Dermis blood vessel endothelial cell (primary cell): ENCODE measurements at places on chromosomes 12 and 14. TPM values are rescaled to one million over a fixed set of nuclear protein-coding genes. Genes with fewer than 3 reads are reported as not detected.

BICDL1 gene
- 0.05 TPM in 1 of 2 replicates, not detected in the other for total RNA-seq

KCNJ8 gene
- total RNA-seq: 0.14 and 0.17 TPM in 2 replicates

TSHR gene
- total RNA-seq: not detected in 2 replicates

UTP20 gene
- total RNA-seq: 19.9 and 33.5 TPM in 2 replicates

KRT72 gene
- not detected in 2 replicates for total RNA-seq

WNT5B gene
- 0.28 and 1.5 TPM in 2 replicates for total RNA-seq

MMP17 gene
- 10.0 and 14.0 TPM in 2 replicates for total RNA-seq

MYRFL gene
- under 0.01 and 0.09 TPM in 2 replicates for total RNA-seq

TMED10 gene
- total RNA-seq: 271 and 313 TPM in 2 replicates

NOVA1 gene
- under 0.01 and 0.05 TPM in 2 replicates for total RNA-seq

SARNP gene
- total RNA-seq: 93.8 and 113 TPM in 2 replicates

SERPINA10 gene
- total RNA-seq: not detected in 2 replicates

ASCL1 gene
- not detected in 2 replicates for total RNA-seq

SOS2 gene
- 31.5 and 37.4 TPM in 2 replicates for total RNA-seq

DIO2 gene
- 0.51 TPM in 1 of 2 replicates, not detected in the other for total RNA-seq

GABARAPL1 gene
- total RNA-seq: 76.9 and 88.2 TPM in 2 replicates

SLCO1A2 gene
- 0.17 TPM in 1 of 2 replicates, not detected in the other for total RNA-seq

SDR9C7 gene
- total RNA-seq: not detected in 2 replicates

LRRC10 gene
- not detected in 2 replicates for total RNA-seq

KRT2 gene
- not detected in 2 replicates for total RNA-seq

EFS gene
- 0.17 TPM in 1 of 2 replicates, not detected in the other for total RNA-seq

INHBC gene
- not detected in 2 replicates for total RNA-seq

TAS2R9 gene
- not detected in 2 replicates for total RNA-seq

PMCH gene
- total RNA-seq: 0.23 TPM in 1 of 2 replicates, not detected in the other

PROX2 gene
- not detected in 2 replicates for total RNA-seq

SLC8A3 gene
- 0.42 and 0.68 TPM in 2 replicates for total RNA-seq

SLC22A17 gene
- total RNA-seq: 0.84 and 3.7 TPM in 2 replicates

FAM90A1 gene
- total RNA-seq: 0.05 TPM in 1 of 2 replicates, not detected in the other

GPR65 gene
- 0.05 TPM in 1 of 2 replicates, not detected in the other for total RNA-seq

THTPA gene
- total RNA-seq: 6.0 and 10.6 TPM in 2 replicates

PTPRB gene
- total RNA-seq: 135 and 169 TPM in 2 replicates

DLK1 gene
- total RNA-seq: not detected in 2 replicates

BCL2L14 gene
- not detected in 2 replicates for total RNA-seq

GPR33 gene
- total RNA-seq: not detected in 2 replicates

AQP6 gene
- 0.05 TPM in 1 of 2 replicates, not detected in the other for total RNA-seq

ANKRD33 gene
- 0.19 TPM in 1 of 2 replicates, not detected in the other for total RNA-seq

MANSC4 gene
- not detected in 2 replicates for total RNA-seq

RBM23 gene
- 56.3 and 116 TPM in 2 replicates for total RNA-seq

REM2 gene
- 0.09 TPM in 1 of 2 replicates, not detected in the other for total RNA-seq

KCNH3 gene
- total RNA-seq: 0.09 TPM in 1 of 2 replicates, not detected in the other

CKAP4 gene
- total RNA-seq: 72.7 and 111 TPM in 2 replicates

LRP1-AS gene
- total RNA-seq: not detected in 2 replicates

GRIP1 gene
- 0.05 and 0.17 TPM in 2 replicates for total RNA-seq

TOMM20L gene
- not detected in 2 replicates for total RNA-seq

LMO3 gene
- total RNA-seq: not detected in 2 replicates

HOXC9 gene
- 0.28 and 0.68 TPM in 2 replicates for total RNA-seq

GPR132 gene
- total RNA-seq: 0.09 and 0.85 TPM in 2 replicates

VDR gene
- total RNA-seq: under 0.01 and 0.47 TPM in 2 replicates

AICDA gene
- not detected in 2 replicates for total RNA-seq

P2RX7 gene
- total RNA-seq: 8.8 and 10.2 TPM in 2 replicates

NGB gene
- total RNA-seq: 0.05 TPM in 1 of 2 replicates, not detected in the other

GPR162 gene
- 0.93 and 1.9 TPM in 2 replicates for total RNA-seq
